ENCODE measurements at places on chromosomes 7 and 10. TPM values are rescaled to one million over a fixed set of nuclear protein-coding genes. Genes with fewer than 3 reads are reported as not detected.

The EFCAB10 gene
- 1.3 TPM for polyA plus RNA-seq

The DRGX gene
- 0.25 TPM for polyA plus RNA-seq

The TTYH3 gene
- 1.7 TPM for polyA plus RNA-seq

The OPN1SW gene
- polyA plus RNA-seq: 0.97 TPM

The STEAP2 gene
- 201 TPM for polyA plus RNA-seq

The EPHA1 gene
- polyA plus RNA-seq: not detected

The FBXO24 gene
- polyA plus RNA-seq: not detected

The ECHDC3 gene
- polyA plus RNA-seq: not detected

The ACSM6 gene
- polyA plus RNA-seq: not detected

The PTPRN2 gene
- polyA plus RNA-seq: 1.4 TPM

The CYP2E1 gene
- 22.2 TPM for polyA plus RNA-seq

The MCM10 gene
- 0.12 TPM for polyA plus RNA-seq

The HYAL4 gene
- not detected for polyA plus RNA-seq

The ASIC3 gene
- 3.1 TPM for polyA plus RNA-seq

The PAPSS2 gene
- 2.3 TPM for polyA plus RNA-seq
